ENCODE measurements at places on chromosomes 6 and 20.

- DNase-seq: no peak
Measured at GRCh38 chr6:157592541-157592940, 211.6 kb downstream of the ZDHHC14 start.

- DNase-seq: no peak
Measured at GRCh38 chr6:20939161-20939775, 405.0 kb downstream of the CDKAL1 start.

GRCh38 chr6:42025066-42025844 lies 25.1 kb upstream of the TAF8 start:
- no peak for DNase-seq

GRCh38 chr6:138275976-138276375 lies 57.7 kb upstream of the PBOV1 start:
- no peak for DNase-seq
